ENCODE measurements at places on chromosomes 11 and 22.

- no peak for DNase-seq
Measured at GRCh38 chr11:10263929-10264328, 30.1 kb downstream of the SBF2 start.

DNA sequence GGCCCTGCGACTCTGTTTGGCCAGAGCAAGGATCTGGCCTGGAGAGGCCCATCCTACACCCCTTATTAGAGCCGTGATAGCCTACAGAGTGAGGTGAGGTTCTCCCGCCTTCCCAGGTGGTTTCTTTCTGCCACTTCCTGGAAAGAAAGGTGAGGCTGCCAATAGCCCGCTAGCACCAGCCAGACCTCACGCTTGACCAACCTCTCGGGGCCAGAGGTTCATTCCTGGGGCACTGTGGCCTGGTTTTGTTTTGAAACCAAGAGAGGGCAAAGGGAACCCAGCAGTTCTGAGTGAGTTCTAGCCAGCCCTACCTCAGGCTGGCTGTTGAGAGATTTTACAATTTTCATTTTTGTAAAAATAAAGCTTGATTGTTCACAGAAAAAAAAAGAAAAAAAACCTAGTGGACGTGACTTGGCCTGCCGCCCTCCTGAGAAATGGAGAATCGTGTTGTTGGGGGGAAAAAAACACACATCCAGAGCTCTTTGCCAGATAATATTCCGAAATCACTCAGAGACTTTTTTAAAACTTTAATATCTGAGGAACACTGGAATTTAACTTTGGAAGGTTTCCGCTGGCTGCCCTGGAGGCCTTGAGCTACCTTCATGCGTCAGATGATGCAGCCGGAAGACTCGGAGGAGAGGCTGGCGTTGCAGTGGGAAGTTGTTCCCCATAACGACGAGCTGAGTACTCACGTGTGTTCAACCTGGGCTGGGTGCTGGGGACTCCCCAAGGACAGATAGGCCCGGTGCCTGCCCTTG lies 84.5 kb downstream of the BCR start:
- no peak for DNase-seq

DNA sequence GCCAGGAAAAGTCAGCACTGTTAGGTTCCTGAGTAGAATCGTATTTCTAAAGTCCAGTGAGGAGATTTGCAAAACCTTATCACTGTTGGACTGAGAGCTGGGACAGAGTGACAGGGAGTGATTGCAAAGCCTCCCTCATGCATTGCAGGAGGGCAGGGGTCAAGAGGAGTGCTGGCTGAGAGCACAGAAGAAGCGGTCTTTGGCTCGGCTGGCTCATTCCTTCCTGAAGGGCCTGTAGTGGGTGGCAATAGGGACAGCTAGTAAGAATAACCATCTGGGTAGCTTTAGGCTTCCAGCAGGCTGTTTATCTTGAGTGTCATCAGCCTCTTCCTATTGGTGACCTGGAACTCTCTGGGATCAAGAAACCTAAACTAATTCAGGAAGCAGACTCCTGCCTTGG lies 53.4 kb downstream of the CD44 start:
- no peak for DNase-seq

- DNase-seq = no peak
Measured at GRCh38 chr11:120867531-120867930, 156.4 kb upstream of the TBCEL start.

- no peak for DNase-seq
Measured at GRCh38 chr11:61012737-61013215, 41.3 kb downstream of the CD6 start.

DNA sequence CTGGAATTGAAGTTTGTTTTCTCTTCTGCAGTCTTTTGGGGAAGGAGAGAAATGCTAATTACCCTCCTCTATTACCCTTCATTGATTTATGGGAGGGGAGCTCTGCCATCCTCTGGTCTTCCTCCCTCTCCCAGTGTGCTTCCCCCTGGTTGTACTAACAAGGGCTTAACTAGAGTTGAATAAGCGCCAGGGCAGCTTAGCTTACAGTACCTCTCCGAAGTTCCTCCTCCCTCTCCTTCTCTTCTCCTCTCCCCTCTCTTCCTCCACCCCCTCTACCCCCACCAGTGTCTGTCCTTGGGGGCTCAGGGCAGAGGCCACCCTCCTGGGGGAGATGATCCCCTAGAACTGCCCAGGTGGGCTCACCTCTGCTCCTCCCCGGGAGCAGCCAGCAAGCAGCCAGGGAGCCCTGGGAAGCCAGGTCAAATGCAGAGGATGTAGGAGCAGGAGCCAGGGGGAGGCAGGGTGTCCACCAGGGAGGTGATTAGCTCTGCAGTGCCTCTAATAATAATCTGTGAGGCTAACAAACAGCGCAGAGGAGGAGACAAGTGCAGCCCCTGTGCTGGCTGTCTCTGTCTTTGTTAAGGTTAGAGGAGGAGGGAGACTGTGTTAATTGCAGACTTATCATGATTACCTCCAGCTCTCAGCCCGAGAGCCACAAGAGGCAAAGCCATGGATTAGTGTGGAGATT lies 191.6 kb upstream of the CADM1 start:
- no peak for DNase-seq

- DNase-seq = no peak
Measured at GRCh38 chr11:44177905-44178304, 82.4 kb downstream of the EXT2 start.

DNA sequence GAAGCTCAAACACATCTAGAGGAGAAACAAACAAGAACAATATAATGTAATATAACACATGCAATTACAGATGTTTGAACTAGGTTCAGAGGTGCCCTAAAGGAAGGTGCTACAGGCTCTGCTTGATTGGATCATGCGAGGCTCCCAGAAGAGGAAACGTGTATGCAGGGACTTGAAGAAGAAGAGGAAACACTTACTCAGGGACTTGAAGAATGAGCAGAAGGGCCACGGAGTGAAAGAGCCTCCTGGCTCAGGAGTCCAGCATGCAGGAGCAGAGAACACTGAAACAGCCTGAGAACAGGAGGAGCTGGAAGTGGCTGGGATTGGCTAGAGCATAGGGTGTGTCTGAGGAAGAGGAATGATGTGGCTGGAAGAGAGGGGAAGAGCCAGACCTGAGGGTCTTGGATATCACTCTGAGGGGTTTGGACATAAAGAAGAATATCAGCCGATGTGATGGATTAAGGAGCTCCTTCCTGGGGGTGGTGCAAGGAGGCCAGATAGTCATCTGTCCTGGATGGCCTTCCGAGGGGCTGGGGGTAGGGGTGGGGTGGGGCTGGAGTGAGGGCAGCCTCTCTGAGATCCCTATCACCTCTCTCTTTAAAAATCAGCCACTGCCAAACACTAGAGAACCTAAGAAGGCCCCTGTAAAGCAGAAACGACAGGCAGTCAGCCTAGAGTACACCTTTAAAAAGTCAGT lies 16.8 kb downstream of the FZD4 start:
- no peak for DNase-seq

- DNase-seq = no peak
Measured at GRCh38 chr11:32332990-32333319, 102.4 kb downstream of the WT1 start.

- no peak for DNase-seq
Measured at GRCh38 chr11:88101881-88102597, 73.2 kb downstream of the RAB38 start.

DNA sequence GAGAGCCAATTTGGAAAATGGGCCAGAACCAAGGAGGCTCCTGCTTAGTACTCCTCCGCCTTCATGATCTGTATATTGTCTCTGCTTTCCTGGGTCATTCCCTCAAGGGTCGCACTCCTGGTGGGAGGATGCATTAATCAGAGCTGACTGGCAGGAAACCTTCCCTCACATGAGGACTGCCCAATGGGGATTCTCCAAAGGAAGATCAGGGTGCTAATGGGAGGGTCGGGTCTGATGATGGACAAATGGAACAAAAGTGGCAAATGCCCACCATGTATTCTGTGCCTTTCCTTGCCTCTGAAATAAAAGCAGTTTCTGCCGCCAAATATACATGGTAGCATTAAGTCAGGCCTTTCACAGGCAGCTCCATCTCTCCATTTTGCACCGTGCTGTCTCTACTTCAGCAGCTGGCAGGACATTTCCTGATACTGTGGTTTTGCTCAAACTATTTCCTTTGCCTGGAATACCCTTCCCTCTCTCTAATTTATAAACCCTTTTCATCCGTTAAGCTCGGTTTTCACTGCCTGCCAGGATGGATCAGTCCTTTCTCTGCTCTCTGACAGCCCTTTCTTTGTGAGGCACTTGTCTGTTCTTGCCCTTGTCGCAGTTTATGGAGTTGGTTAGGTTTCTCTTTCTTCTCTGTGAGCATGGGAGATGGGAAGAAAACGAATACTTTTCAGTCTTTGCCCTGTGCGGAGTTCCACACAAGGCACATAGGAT lies 13.5 kb downstream of the SREBF2 start:
- DNase-seq = no peak

GRCh38 chr11:95577716-95578460 lies 211.7 kb downstream of the FAM76B start:
- no peak for DNase-seq

- DNase-seq = no peak
Measured at GRCh38 chr11:7004482-7004881, 15.7 kb downstream of the ZNF214 start.

DNA sequence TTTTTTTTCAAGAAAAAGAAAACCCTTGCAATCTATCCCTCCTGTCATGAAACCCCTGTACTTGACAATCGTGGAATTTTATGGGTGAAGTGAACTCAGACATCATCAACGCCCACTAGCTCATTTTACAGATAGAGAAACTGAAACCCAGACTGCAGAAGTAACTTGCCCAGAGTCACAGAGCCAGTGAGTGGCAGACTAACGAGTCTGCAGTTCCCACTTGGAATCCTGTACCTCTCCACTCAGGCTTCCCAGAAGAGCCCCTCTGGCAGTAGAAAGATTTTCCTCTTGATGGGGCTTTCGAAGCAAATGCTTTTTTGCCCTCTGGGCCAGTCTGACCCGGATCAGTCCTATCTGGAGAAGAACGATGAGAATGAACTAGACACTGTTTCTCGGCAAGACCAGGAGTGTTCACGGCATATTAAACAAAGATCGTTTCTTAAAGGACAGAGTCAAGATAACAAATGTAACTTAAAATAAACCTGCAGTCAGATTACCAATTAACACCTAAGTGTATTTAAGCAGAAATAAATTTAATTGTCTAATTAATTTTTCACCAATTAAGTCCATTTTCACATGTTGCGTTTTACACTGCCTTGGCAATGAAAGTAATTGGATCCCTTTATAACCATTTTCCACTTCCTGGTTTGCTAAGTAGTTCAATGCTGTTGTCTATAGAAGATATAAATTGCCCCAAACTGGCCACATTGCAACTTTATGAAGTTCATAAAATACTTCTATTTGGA lies 61.3 kb upstream of the CREB3L1 start:
- DNase-seq = no peak

DNA sequence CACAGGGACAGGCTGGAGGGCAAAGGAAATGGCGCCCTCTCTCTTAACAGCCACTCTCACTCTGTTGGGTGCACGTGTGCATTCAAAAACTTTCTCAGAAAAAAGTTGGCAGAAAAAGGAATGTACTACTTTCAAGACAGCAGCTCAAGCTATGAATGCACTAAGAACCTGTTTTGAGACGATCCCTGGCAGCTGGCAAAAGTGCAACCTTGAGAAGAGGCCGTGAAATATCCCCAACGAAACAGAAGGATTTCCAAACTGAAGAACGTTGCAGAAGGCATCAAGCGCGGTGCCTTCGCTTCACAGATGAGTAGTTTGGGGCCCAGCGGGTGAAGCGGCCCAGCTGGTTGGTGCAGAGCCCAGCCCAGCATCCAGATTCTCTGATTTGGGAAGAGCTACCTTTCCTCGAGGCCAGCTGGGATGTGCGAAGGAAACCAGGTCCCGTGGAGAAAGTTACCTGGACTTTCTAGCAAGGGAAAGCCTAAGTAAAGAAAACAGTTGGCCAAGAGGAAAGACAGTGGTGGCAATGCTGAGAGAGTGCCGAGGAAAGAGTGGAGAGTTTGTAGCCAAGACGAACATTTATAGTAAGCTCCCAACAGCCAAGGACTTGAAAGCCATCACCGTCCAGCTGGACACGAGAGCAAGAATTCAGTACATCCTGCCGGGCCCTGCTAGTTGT lies 16.3 kb downstream of the IFT27 start:
- DNase-seq = no peak

DNA sequence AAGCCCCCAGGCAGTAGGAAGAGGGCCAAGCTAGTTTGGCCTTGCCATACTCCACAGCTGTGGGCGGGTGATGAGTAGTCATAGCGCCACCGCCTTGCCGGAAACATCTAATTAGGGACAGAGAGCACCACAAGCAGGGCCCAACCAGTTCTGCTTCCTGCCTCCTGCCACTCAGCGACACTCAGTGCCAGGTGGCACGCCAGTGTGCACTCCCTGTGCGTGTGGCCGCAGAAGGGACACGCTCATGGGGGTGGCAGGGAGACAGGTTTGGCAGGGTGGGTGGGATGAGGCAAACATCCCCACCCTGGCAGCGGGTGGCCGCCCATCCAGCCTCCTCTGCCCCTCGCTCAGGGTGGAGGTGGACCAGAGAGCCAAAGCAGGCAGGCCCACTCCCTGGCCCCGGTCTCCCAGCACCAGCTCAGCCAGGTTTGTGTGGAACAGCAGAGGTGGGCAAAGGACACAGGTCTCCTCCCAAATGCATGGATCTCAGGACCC lies 4.9 kb downstream of the OVOL1 start:
- peak; percentile 90 for DNase-seq

GRCh38 chr11:130787973-130788570 lies 128.2 kb downstream of the SNX19 start:
- no peak for DNase-seq

DNA sequence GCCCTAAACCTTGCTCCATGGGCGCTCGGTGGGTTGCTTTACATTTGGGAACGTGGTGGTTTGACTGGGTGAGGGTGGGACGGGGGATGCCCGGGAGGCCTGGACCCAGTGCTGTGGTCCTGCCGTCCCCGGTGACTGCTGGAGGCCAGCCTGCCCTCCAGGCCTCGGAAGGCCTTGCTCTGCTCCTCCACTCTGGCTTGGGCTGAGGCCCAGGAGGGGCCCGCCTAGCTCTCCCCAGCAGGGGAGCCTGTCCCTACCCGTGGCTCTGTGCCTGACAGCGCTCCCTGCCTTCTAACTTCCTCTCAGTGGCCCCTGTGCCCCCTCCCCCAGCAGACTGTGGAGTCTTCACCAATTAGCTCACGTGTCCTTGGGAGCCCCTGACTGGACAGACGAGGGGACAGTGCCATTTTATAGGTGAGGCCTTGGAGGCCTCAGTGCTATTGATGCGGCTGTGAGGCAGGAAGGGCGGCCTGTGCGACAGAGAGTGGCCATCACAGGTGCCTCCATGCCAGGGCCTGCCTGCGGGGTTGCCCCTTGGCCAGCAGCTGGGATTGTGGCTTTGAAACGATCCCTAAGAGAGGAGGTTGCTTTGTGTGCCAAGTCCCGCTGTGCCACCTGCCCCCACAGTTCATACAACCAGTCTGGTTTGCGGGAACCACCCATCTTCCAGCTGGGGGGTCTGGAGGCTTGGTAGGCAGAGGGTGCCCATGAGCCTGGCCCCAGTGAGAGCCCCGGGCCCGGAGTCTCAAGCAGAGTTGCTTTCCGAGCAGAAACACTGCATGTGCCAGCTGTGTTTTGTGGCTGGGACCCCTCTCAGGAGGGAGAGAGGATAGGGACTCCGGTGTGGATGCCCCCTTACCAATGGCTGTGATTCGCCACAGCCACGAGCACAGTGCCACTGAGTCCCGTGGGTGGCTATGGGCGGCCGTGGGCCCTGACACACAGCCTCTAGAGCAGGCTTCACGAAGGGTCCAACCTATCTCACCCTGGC lies 17.7 kb downstream of the TPCN2 start:
- peak; percentile 25 for DNase-seq

Data from natural killer cell treated with Interleukin-12 subunit alpha and Interleukin-12 subunit beta and Interleukin-15 and Interleukin-18, amount 100 ng/mL, for 72 hours (primary cell).